ENCODE measurements at places on chromosomes 4 and X. TPM values are rescaled to one million over a fixed set of nuclear protein-coding genes. Genes with fewer than 3 reads are reported as not detected.

GRCh38 chr4:118950224-118950623 lies 61.6 kb downstream of the SYNPO2 start:
- H3K27me3 ChIP-seq: no peaks in the 10 kb centered on the region
- no peaks in the 10 kb centered on the region for H3K36me3 ChIP-seq
- no peaks in the 10 kb centered on the region for H3K4me1 ChIP-seq
- no peak for DNase-seq

GRCh38 chr4:2470791-2471190 lies 1.9 kb downstream of the RNF4 start:
- H3K36me3 ChIP-seq: peaks cover 17% of the 10 kb centered on the region
- H3K4me1 ChIP-seq: peaks cover 25% of the 10 kb centered on the region
- DNase-seq: no peak
- H3K27ac ChIP-seq: no peak overlapping the region

DNA sequence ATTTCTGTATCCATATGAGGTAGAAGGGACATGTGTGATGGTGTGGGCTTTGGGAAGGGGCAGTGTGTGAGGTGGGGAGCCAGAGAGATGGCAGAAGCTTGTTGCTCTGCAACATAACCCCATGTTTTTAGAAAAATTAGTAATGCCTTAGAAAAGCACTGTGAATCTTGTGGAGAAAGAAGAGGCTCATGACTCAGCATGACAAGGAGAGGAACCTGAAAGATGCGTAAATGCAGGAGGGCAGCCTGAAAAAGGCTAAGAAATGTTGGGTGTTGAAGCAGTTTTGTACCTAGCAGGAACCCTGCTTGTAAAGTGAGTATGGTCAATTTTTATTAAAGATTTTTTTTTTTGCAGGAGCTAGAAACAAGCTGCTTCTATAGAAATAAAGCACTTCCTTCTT lies 59.8 kb downstream of the ARSJ start:
- DNase-seq: no peak
- no peak overlapping the region for H3K4me3 ChIP-seq
- no peaks in the 10 kb centered on the region for H3K36me3 ChIP-seq
- no peak overlapping the region for H3K27ac ChIP-seq
- H3K27me3 ChIP-seq: no peaks in the 10 kb centered on the region

- no peak overlapping the region for H3K27ac ChIP-seq
- H3K36me3 ChIP-seq: no peaks in the 10 kb centered on the region
- H3K4me3 ChIP-seq: no peak overlapping the region
- H3K4me1 ChIP-seq: no peaks in the 10 kb centered on the region
- H3K27me3 ChIP-seq: no peaks in the 10 kb centered on the region
These were observed 165.8 kb downstream of the SHROOM4 start for GRCh38 chrX:50648156-50648555.

GRCh38 chrX:53071604-53072417 lies 10.4 kb upstream of the TSPYL2 start:
- H3K36me3 ChIP-seq: no peaks in the 10 kb centered on the region
- H3K27ac ChIP-seq: peak overlapping the region; percentile 90
- H3K4me1 ChIP-seq: no peaks in the 10 kb centered on the region
- peak; percentile 73 for DNase-seq

DNA sequence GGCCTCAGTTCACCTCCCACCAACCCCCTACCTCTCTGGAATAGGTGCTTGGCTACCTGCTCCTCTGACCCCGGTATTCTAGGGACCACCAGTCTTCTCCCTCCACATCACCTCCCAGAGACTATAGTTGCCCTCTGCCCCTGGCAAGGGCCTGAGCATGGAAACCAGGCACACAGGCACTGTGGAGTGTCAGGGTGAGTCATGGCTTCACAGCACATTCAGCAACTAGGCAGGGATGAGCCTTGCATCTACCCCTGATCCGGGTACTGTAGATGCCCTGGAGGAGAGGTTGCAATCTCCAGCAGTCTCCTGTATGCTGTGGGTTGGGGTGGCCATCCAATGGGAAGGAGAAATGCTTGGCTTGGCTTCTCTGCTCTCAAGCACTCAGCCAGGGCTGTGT lies 472.7 kb downstream of the IDS start:
- H3K27me3 ChIP-seq: no peaks in the 10 kb centered on the region
- no peaks in the 10 kb centered on the region for H3K4me1 ChIP-seq
- H3K36me3 ChIP-seq: no peaks in the 10 kb centered on the region
- no peak overlapping the region for H3K27ac ChIP-seq
- no peak for DNase-seq

DNA sequence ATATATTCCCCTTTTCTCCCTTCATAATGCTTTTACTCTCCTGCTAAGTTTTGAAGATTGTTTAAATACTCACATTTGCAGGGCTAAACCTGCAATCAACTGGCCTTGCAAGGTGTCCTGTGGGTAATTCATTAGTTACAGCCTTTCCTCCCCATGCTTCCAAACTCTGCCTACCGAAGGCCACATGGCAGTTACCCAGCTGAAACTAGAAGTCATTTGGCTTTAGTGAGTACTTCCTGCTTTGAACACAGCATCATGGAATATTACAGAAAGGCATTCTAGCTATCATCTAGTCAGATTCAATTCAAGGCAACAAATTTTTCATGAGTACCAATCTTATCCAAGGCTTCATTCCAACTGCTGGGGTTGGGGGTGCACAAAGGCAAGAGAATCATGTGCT lies 55.6 kb downstream of the SRPX start:
- no peaks in the 10 kb centered on the region for H3K4me1 ChIP-seq
- no peaks in the 10 kb centered on the region for H3K36me3 ChIP-seq
- no peak for DNase-seq
- no peaks in the 10 kb centered on the region for H3K27me3 ChIP-seq
- H3K4me3 ChIP-seq: no peak overlapping the region

- no peaks in the 10 kb centered on the region for H3K4me1 ChIP-seq
- H3K27ac ChIP-seq: no peak overlapping the region
- no peak overlapping the region for H3K4me3 ChIP-seq
- no peak for DNase-seq
- H3K36me3 ChIP-seq: no peaks in the 10 kb centered on the region
These were observed 61.8 kb downstream of the MAGED1 start for GRCh38 chrX:51955200-51955599.

GRCh38 chrX:41596596-41596995 lies 92.2 kb upstream of the GPR34 start:
- H3K4me3 ChIP-seq: no peak overlapping the region
- no peaks in the 10 kb centered on the region for H3K27me3 ChIP-seq
- H3K4me1 ChIP-seq: no peaks in the 10 kb centered on the region
- DNase-seq: no peak
- H3K27ac ChIP-seq: no peak overlapping the region

- no peaks in the 10 kb centered on the region for H3K4me1 ChIP-seq
- H3K27ac ChIP-seq: no peak overlapping the region
- H3K36me3 ChIP-seq: no peaks in the 10 kb centered on the region
- no peak for DNase-seq
- no peak overlapping the region for H3K4me3 ChIP-seq
These were observed 62.3 kb upstream of the PDE5A start for GRCh38 chr4:119690871-119691270.

- no peaks in the 10 kb centered on the region for H3K36me3 ChIP-seq
- H3K27me3 ChIP-seq: no peaks in the 10 kb centered on the region
- H3K4me1 ChIP-seq: no peaks in the 10 kb centered on the region
- no peak overlapping the region for H3K4me3 ChIP-seq
- no peak for DNase-seq
These were observed 165.3 kb downstream of the BTC start for GRCh38 chr4:74628852-74629620.

DNA sequence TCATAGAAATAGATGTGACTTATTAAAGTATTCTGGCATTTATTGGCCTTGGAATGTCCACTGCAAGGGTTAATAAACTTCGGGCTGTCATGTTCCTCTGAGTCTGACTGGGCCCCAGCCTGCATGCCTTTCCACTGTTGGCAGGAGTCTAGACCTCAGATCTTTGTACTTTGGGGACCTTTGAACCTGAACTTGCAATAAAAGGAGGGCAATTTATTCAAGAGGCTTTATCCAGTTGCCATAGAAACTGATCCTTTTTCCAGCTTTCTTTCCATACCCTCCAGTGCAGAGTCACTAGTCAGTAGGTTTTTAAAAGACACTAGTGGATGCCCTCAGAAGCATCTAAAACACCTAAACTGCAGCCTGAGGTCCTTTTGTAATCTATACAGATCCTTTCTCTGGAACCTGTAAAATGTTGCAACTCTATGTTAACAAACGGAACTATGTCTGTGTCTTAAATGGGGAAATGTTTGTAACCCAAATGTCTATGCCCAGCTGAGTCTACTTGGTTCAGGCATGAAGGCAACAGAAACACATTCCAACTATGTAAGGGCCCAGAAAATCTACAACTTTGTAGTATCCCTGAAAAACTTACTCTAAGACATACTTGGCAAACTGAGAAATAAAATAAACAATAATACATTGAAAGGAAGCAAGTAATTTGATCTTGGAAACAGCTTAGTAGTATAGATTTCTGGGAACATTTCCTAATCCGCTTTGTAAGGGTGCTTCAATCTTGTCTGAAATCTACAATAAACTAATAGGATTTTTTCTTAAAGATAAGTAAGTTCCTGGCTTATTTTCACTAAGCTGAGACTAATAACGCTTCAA lies 41.5 kb downstream of the SOWAHB start:
- no peaks in the 10 kb centered on the region for H3K4me1 ChIP-seq
- no peak overlapping the region for H3K4me3 ChIP-seq
- H3K27me3 ChIP-seq: no peaks in the 10 kb centered on the region
- no peaks in the 10 kb centered on the region for H3K36me3 ChIP-seq
- no peak overlapping the region for H3K27ac ChIP-seq

DNA sequence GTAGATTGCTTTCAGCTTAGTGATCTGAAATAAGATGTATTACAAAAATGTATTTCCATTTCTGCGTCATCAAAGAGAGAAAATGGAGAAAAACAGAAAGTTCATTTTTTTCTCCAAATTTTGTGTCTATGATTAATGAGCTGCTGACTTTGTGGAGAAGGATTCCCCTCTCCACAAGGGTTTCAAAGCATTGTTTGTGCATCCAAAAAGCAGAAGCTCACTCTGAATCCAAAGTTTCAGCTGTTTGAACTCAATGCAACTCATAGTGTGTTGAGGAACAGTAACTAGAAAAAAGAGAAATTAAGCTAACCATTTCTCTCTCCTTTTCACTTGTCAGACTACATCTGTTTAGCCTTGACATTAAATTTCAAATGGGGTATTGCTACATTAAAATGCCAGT lies 62.9 kb upstream of the SLC7A11 start:
- DNase-seq: no peak
- H3K36me3 ChIP-seq: no peaks in the 10 kb centered on the region
- no peaks in the 10 kb centered on the region for H3K27me3 ChIP-seq
- no peak overlapping the region for H3K4me3 ChIP-seq
- H3K4me1 ChIP-seq: no peaks in the 10 kb centered on the region

The P2RY8 gene
- total RNA-seq: 15.8 TPM

The MAGEA10 gene
- total RNA-seq: not detected

The F9 gene
- total RNA-seq: not detected

The GLRA2 gene
- not detected for total RNA-seq

The MAGEC1 gene
- total RNA-seq: not detected

All from thymus (tissue), 14 donors.